ENCODE measurements at places on chromosomes 4 and X. TPM values are rescaled to one million over a fixed set of nuclear protein-coding genes. Genes with fewer than 3 reads are reported as not detected.

Gene XAGE2
- polyA plus RNA-seq, result not detected

Gene ABLIM2
- 7.3 TPM for polyA plus RNA-seq

Gene RNF150
- 13.6 TPM for polyA plus RNA-seq

Gene RGN
- 10.1 TPM for polyA plus RNA-seq

- DNase-seq, result no peak
These were observed 306.5 kb downstream of the PRDM5 start for GRCh38 chr4:120616041-120616440.

- no peak for DNase-seq
These were observed 354.7 kb downstream of the ANK2 start for GRCh38 chr4:113404167-113404571.

DNA sequence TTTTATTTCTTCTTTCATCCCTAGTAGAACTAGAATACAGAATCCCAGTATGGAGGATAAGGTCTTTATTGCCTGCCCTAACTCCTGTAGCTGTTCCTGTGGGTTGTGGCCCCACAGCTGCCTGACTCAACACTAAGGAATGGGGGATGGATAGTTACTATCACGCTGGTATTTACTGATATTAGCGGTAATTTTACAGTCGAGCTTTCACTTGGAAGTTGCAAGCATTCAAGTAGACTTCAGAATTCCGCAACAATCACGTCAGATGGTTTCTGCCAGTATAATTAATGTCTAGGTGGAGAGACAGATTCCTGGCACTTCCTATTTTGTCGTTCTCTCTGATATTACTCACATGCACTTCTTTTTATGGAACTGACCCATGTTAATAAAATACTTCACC is 489.8 kb downstream of the PABPC4L start:
- no peak for DNase-seq

DNA sequence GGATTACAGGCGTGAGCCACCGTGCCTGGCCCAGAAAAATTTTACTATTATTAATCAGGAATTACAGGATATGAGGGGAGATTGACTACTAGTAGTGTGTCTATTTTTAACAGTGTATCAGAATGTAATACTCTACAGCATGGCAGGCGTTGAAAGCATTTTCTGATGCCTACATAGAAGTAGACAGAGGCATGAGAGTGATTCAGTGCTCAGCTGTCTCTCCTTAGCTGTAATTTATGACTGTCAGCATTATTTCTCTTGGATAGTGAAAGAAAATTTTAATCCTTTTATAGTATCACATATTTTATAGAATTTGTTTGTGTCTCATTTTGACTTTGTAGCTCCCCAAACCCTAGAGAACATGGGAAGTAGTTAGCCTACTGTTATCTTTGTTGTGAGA is 20.7 kb downstream of the ARHGAP24 start:
- no peak for DNase-seq

- peak; percentile 62 for DNase-seq
These were observed 12.7 kb downstream of the WFS1 start for GRCh38 chr4:6282314-6282771.

All from left lung (tissue), 14 donors.